Activated naive CD8-positive, alpha-beta T cell treated with anti-CD3 and anti-CD28 coated beads, Interleukin-2, amount 10 ng/mL, durations not matched to agents 7 days and 5 days (primary cell): ENCODE measurements at places on chromosomes 2 and 18.

DNA sequence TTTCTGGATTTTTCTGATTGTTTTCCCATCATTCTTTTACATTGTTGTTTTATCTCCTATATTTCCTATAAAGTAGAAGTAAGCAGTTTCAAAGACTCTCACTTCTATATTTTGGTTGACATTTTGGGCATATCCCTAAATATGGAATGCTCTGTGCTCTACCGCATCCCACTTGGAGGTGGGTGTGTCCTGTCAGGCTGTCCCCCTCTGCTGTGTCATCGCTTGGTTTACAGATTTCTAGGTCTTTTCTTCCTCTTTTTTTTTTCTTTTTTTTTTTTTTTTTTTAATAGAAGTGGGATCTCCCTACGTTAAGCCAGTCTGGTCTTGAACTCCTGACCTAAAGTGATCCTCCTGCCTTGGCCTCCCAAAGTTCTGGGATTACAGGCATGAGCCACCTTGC lies 13.3 kb downstream of the DGKD start:
- DNase-seq, result no peak
- H3K4me3 ChIP-seq, result no peak overlapping the region
- H3K27ac ChIP-seq, result no peak overlapping the region
- H3K4me1 ChIP-seq, result peaks cover 28% of the 10 kb centered on the region
- H3K27me3 ChIP-seq, result no peaks in the 10 kb centered on the region
- peaks cover 44% of the 10 kb centered on the region for H3K36me3 ChIP-seq

DNA sequence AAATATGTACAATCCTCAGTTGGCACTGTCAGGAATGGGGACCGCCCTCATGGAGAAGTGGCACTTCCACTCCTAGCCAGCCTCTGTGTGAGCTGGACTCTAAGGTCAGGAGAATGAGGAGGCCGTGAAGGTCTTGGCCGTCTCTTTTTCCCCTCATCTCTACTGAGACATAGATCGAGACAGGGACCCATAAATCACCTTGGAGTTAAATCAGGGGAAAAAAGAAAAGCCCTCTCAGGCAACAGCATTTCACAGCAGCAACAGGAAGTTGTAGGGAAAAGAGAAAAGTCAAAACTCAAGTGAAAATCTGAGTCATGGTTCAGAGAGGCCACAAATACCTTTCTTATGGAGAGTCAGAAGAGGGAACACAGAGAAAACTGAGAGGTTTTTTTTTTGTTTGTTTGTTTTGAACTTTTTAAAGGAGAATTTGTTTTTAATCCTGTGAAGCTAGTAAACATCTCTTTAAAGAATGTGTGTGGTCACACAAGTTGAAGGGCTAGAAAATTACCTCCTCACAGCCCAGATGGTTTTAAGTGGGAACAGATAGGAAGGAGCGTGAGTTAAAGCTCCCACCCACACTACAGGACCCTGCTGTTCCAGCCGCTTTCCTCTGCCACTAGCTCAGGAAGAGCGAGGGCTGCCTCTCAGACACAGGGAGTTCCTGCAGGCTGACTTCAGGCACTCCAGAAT lies 30.6 kb upstream of the CYP1B1 start:
- DNase-seq, result no peak
- peak overlapping the region; percentile 9 for H3K4me3 ChIP-seq

GRCh38 chr2:127516041-127516762 lies 10.1 kb downstream of the IWS1 start:
- no peak for DNase-seq
- H3K27me3 ChIP-seq, result no peaks in the 10 kb centered on the region
- H3K4me3 ChIP-seq, result no peak overlapping the region
- H3K27ac ChIP-seq, result no peak overlapping the region
- H3K36me3 ChIP-seq, result peaks cover 41% of the 10 kb centered on the region

GRCh38 chr2:37268111-37268510 lies 36.7 kb downstream of the NDUFAF7 start:
- H3K4me1 ChIP-seq, result peaks cover 2% of the 10 kb centered on the region
- no peak overlapping the region for H3K27ac ChIP-seq
- no peak for DNase-seq
- H3K36me3 ChIP-seq, result peaks cover 16% of the 10 kb centered on the region
- no peaks in the 10 kb centered on the region for H3K27me3 ChIP-seq
